AG08395 (cell line): ENCODE measurements at places on chromosomes 7 and 10.
A peak's percentile ranks its signal among the peaks of the same experiment; 100 is the strongest.

GRCh38 chr10:70122742-70123141 lies 9.9 kb downstream of the AIFM2 start:
- DNase-seq: no peak

DNA sequence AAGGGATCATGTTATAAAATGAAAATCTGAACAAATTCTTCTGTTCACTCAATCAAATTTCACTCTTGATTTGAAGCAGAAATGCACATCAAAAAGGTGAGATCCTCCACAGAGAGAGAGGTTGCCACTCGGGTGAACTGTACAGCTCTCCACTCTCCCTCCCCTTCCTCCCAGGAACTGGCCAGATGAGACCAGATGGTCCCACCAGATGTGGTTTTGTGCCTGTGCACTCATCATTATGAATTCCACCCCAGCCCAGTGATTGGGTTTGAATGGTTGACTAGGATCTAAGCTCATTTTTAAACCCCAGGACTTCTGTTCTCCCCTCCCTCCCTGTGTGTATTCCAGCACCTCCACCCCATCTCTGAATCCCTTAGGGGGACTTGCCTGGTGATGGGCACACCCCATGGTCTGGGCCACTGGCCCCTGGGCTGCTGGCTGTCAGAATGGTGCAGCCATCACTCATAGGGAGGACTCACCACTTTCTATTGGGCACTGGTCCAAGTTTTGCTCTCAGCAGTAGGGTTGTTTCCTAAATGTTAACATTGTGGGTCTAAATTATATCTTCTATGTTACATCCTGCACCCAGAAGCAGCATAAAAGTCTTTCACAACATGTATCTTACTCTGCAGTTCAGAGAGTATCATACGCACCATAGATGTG lies 393.1 kb downstream of the TNS3 start:
- DNase-seq: no peak

GRCh38 chr7:44348300-44348699 lies 22.9 kb upstream of the CAMK2B start:
- DNase-seq: peak; percentile 67

DNA sequence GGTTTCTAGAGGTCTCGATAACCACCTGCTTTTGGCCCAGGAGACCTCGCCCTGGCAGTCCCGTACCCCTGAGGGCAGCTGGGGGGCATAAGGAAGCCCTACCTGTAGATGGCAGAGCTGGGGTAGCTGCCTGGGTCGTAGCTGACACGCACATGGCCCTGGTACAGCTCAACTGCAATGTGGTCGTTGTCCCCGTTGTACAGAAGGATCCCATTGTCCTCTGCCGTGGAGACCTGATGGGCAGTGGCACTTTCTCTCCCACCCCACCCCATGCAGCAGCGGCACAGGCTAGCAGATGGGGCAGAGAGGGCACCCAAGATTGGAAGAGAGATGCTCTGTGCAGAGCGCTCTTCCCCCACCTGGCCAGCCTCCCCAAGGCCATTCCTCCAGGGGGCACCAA lies 172.5 kb downstream of the LCOR start:
- no peak for DNase-seq

GRCh38 chr10:97714401-97715258 lies 1.1 kb downstream of the MARVELD1 start:
- peak; percentile 86 for DNase-seq

GRCh38 chr7:86469680-86470295 lies 173.9 kb upstream of the GRM3 start:
- peak; percentile 41 for DNase-seq

GRCh38 chr7:78594156-78594555 lies 795.6 kb downstream of the PHTF2 start:
- no peak for DNase-seq

DNA sequence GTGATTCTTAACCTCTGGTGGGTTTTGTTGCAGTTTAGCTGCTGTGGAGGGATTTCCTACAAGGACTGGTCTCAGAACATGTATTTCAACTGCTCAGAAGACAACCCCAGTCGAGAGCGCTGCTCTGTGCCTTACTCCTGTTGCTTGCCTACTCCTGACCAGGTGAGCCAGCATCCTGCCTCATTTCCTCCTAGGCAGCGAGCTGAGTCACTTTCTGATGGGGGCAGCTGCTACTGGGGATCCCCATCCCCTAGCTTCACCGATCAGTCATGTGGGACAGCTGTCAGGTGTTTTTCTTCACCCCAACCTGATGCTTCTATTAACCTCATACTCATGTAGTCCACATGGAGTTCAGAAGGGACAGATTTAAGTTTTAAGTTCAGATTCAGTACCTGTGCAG lies 21.7 kb upstream of the SMO start:
- no peak for DNase-seq

DNA sequence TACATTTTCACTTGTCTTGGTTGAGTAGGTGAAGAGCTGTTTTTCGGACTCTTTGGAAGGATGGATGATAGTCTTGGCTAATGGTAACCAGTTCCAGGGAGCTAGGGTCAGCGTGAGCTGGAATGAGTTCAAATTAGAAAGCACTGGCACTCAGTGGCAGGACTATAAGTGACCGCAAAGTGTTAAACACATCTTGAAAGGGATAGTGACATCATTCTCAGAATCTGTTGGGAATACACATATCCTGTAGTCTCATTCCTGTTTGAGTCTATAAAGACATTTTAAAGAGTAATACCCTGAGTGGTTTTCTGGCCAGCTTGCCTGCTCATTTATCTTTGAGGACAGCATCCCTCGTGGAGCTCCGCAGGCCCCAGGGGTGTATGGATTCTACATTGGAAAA lies 56.7 kb upstream of the TMEM248 start:
- no peak for DNase-seq

- no peak for DNase-seq
Observed at GRCh38 chr10:100119726-100120125, 38.1 kb upstream of the CPN1 start.

- no peak for DNase-seq
Observed at GRCh38 chr7:140637400-140637799, 3.2 kb downstream of the DENND2A start.

DNA sequence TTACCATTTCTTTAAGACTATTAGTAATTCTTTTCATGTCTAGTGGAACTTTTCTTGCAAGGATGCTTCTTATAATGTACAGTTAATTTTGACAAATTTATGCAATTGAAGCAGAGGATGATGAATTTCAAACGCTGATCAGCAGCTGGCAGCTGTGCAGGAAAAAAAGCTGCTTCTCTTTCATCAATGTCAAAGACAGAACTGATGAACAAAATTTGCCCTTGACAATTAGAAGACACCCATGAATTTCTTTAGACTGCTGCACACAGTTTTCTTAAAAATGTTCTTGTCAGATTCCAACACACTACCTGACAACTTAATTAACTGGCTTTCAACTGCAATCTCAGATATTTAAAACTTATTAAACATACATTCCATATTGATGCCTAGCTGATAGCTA lies 138.3 kb downstream of the SKAP2 start:
- no peak for DNase-seq

- DNase-seq: no peak
Observed at GRCh38 chr10:80691441-80691840, 153.7 kb downstream of the SH2D4B start.

- no peak for DNase-seq
Observed at GRCh38 chr7:82263920-82264782, 179.4 kb downstream of the CACNA2D1 start.

DNA sequence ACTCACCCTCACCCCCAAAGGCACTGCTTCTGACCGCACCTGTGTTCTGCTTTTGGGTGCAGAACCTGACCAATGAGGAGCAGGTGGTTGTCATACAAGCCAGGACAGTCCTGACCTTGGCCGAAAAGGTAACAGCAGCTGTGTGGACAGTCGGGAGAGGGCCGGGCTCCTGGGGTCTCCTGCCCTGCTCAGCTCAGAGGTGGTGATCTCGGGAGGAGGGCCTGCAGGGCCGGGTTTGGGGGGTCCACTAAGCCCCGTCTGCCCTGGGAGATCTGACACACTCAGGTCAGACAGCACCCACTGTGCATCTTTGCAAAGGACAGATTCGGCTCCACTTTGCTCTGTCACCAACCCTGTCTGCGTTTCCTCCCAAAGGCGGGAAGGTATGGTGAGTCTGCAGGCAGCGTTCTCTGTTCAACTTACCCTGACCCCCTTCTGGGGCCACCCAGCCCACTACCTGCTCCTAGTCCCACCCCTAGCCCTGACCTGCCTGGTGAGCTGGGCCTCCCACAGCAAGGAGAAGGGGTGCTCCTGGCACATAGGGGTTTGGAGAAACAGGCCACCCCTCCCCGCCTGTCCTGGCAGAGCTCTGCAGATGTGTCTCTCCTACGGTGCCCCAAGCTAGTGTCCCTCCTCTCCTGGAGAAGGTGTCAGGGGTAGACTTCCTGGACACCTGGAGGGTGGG lies 33.7 kb upstream of the DPYSL4 start:
- DNase-seq: no peak

DNA sequence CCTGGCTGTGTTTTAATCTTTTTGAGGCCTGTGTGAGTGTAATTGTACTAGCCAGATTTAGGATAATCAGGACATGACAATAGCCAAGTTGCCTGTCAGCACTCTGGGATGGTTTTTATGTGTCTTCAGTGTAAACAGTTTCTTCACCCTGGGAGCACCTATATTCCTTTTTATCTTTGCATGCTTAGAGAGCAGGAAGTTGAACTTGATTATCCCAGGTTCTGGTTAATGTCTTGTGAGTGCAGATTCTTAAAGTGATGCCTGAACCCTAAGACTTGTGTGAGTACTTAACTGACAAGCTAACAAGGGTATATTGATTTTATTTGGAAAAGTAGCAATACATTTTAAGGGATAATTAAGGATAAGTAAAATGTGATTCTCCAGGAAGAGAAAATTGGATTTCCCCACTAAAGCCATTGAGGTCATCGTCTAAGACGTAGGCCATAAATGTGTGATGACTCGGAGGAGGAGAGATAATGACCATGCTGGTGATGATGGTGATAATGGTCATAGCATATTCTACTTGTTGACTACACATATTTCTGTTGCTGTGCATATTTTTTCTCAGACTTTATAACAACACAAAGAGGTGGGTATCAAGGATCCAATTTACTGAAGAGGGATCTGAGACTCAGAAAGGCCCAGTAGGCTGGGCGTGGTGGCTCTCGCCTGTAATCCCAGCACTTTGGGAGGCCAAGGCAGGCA lies 234.7 kb downstream of the CAMK1D start:
- DNase-seq: no peak

- DNase-seq: no peak
Observed at GRCh38 chr10:48843198-48843597, 96.4 kb downstream of the LRRC18 start.

DNA sequence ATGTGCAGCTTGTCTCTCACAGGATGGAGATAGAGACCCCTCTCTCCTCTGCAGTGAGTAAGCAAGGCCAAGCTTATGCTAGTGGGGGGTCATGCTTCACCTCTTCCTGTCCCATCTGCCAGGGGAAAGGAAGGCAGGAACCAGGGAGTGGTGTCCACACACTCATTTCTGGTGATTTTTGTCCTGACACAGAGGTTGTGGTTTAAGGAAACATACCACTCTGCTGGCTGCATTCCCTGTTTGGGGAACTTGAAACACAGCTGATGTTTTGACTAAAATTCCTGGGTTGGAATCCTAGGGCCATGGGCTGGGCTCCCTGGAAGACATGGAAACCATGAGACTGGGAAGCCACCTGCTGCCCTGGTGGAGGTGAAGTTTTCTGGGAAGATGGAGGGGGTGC lies 21.4 kb downstream of the C10orf120 start:
- DNase-seq: no peak

DNA sequence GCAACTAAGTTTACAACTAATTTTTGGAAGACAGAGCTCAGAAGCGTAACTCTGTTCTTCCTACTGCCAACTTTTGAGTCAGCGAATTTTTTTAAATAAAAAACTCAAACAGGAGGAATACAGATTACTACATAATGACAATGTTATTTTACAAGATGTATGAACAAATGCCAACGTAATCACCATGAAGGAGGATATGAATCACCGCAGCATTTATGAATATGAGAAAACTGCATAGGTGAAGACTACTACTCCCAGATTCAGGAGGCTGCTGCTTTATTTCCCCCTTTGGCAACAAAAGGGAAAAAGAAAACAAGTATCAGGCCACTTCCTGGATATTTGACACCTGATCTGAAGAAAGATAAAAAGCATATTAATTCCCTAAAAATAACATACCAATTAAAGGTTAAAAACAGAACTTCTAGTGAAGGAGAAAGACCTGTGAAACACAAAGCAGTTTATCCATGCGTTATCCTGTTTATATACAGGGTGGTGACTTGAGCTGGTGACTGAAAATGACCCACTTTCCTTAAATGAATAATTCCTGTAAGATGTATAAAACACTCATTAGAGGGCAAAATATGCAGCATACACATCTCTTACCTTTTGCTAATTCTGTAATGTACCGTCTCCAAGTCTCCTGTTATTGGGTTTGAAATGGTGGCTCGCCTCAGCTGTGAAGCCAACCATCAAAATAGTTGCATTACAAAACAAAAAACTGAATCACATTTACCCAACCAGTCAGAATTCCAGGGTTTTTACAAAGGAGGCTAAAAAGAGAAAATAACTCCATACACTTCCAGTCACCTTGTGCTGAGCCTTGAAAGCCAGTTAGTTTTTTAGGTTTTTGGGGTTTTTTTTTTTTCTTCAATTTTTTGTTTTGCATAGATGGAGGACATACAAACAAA lies 52.0 kb downstream of the P4HA1 start:
- DNase-seq: peak; percentile 29

DNA sequence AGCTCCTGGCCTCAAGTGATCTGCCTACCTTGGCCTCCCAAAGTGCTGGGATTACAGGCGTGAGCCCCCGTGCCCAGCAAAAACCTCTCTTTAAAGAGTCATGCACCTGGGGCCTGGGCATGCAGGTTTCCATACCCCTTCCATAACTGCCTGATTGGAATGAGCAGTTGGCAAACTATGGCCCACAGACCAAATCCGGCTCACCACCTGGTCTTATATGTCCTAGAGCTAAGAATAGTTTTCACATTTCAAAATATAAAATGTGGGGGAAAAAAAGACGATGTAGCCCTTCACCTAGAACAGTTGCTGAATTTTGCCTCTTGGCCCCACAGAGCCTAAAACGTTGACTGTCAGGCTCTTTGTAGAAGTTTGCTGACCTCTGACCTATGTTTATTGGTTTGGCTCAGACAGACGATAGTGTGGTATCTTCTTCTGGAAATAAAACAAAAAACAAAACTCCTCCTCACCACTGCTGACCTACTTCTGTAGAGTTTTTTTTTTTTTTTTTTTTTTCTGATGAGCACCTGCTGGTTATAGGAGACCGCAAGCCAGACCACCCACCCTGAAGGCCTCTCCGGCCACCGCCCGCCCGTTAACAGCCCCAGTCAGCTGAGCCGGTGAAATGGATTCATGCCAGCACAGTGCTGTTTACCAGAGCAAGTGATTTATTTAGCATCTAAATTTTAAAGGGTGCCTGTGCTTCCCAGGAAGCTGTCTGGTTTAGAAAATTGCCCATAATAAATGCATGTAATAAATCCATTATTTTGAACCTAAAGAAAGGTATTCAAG lies 33.5 kb upstream of the SFRP5 start:
- no peak for DNase-seq

GRCh38 chr7:100563809-100564400 lies 9.8 kb downstream of the SAP25 start:
- peak; percentile 90 for DNase-seq
